Activated T-cell treated with anti-CD3 and anti-CD28 coated beads, Interleukin-2, amount 50 U/mL, for 72 hours (primary cell): ENCODE measurements at places on chromosomes 4 and X. TPM values are rescaled to one million over a fixed set of nuclear protein-coding genes. Genes with fewer than 3 reads are reported as not detected.

Gene AMBN
- not detected for total RNA-seq

Gene DCHS2
- total RNA-seq, result not detected

Gene XG
- total RNA-seq, result not detected

Gene TMEM154
- 22.0 TPM for total RNA-seq

Gene PIR
- 0.46 TPM for total RNA-seq

DNA sequence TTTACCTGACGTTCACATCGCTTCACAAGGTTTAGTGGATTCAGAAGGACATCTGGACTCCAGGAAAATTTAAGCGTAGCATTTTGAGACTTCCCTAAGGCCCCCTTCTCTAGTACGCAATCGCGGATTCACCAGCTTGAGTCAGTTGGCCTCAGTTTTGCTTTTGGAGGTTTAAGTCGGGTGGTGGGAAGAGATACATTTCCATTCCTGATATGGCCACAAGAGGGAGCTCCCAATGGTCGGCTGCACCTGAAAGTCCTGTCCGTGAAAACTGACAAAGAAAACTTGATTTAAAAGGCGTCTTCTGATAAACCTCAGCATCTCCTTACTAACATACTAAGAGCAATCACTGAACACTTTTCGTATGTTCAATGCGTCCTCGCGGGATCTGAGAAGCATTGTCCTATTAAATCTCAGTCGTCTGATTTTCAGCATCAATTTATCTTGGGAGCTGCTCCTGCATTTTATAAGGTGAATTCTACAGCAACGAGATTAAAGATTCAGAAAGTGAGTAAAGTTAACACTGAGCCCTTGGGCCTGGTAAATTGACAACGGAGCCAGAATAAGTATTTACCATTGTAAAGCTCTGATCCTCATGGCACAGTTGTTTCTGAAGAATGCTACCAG is 50.6 kb downstream of the LGI2 start:
- no peaks in the 10 kb centered on the region for H3K36me3 ChIP-seq
- no peak overlapping the region for H3K4me3 ChIP-seq
- H3K27ac ChIP-seq, result no peak overlapping the region
- DNase-seq, result peak; percentile 61
- H3K27me3 ChIP-seq, result peaks cover 31% of the 10 kb centered on the region

DNA sequence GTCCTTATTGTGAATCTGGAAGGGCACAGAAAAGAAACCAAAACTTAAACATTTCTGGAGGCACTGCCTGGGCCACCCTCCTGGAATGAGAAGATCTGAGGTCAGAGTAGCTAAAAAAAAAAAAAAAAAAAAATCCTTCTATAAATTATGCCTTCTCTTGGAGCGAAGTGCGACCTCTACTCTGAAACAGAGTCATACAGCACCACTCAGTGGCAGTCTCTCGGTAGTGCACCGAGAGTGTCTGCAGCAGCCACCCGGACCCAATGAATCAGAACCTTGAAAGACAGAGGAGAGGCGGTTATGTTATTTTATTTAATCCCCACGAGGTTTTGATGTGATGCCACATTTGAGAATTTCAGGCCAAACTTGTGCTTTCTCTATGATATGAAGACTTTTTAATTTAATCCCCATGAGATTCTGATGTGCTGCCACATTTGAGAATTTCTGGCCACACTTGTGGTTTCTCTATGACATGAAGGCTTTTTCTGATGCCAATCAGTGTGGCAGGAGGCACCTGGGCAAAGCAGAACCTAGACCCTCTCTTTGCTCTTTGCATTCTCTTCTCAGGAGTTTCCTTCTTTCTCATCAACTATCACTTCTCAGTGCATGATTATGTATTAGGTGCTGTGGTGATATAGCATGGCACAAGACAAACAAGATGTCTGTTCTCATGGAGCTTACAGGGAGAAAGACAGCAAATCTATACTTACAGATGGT is 5.6 kb upstream of the CT47C1 start:
- H3K27ac ChIP-seq, result no peak overlapping the region
- no peaks in the 10 kb centered on the region for H3K4me1 ChIP-seq
- peak; percentile 52 for DNase-seq
- no peak overlapping the region for H3K4me3 ChIP-seq

- H3K4me3 ChIP-seq, result no peak overlapping the region
- H3K27ac ChIP-seq, result no peak overlapping the region
- no peaks in the 10 kb centered on the region for H3K36me3 ChIP-seq
- no peaks in the 10 kb centered on the region for H3K4me1 ChIP-seq
Observed at GRCh38 chrX:82412858-82413257, 1095.2 kb upstream of the POU3F4 start.

DNA sequence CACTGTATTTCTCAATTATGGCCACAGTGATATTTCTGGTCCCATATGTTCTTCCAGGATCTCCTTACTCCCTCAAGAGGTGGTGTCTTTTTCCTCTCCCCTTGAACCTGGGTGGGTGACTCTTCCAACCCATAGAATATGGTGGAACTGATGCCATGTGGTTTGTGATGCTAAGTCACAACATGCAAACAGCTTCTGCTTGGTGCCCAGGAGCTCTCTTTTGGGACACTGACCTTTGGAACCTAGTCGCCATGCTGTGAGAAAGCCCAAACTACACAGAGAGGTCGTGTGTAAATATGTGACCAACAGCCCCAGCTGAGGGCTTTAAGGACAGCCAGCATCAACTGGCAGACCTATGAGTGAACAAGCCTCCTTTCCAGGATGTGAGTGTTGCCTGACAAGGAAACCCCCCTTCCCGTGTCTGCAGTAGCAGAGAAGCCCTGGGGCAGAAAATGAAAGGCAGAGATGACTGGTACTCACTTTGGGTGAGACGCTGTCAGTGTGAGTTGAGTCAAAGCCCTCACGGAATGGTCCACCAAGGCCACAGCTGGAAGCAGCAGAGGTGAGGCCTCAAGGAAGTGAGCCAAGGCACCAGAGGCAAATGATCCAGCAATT is 223.4 kb downstream of the BCOR start:
- no peaks in the 10 kb centered on the region for H3K36me3 ChIP-seq
- H3K27me3 ChIP-seq, result peaks cover 25% of the 10 kb centered on the region
- peaks cover 62% of the 10 kb centered on the region for H3K4me1 ChIP-seq
- H3K4me3 ChIP-seq, result peak overlapping the region; percentile 79
- peak; percentile 89 for DNase-seq

DNA sequence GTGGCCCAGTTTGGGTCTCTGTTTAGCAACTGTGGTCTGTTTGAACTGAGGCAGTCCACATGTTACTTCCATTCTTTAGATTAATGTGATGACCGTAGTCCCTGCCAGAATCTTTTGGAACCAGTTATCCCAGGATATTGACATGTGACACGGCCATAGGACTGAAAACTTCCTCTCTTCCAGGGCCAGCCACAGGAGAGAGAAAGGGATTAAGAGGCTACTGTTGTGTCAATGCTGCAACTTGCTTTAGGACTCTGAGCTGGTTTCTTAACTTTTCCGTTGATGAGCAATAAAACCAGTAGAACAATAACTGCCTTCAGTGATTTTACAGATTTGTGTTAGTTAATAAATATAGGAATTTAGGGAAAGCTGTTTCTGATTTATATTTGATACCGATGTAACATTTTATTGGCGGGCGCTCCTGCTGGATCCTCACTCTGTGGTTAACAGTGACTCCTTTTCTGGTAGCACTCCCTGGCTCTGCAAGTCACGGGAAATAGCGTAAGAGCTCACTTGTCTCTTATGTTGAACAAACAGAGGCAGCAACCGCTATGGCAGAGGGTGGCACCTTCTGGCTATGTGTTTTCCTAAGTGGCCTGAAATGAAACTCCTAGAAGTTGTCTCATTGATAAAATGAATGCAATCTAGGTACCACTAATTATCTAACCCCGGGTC is 2.5 kb downstream of the TENM3 start:
- no peaks in the 10 kb centered on the region for H3K4me1 ChIP-seq
- DNase-seq, result no peak
- peaks cover 7% of the 10 kb centered on the region for H3K27me3 ChIP-seq

DNA sequence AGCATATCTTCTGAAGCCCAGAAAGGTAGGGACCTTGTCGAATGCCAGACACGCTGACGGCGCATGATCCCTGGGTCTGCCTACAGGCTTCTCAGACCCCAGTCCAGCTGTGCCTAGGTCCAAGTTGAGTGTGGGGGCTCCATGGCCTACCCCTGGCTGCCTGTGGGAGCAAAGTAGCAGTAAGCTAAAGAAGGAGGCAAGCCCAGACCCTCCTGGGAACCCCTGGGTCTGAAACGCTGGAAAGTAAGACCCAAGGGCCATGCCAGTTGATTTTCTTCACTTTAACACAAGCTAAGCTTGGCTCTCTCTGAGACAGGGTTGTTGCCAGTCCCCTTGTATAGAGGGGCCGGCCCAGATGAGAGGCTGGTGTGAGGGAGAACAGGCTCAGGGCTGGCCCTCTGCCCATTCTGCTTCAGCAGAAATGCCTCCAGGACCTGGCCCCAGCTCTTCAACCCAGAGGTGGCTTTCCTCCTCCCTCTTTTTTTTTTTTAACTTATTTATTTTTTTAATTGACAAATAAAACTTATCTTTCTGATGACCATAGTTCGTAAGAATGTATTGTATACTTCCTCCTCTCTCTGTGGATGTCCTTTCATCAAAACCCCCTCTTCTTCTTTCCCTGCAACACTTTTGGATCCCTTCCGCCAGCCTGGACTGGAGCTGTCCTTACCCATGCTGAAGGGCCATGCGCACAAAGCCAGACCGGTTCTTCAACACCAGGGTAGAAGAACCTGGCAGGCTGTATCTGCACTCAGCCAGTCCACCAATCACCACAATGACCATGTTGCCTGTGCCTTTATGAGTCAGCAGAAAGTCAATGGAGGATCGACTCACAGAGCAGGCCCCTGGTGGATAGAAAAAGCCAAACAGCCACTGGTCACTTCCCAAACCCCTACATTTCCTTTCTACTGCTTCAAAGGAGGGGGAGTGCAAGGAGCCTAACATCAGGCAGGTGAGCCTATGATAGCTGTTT is 7.1 kb downstream of the AWAT2 start:
- no peaks in the 10 kb centered on the region for H3K4me1 ChIP-seq
- no peak overlapping the region for H3K27ac ChIP-seq
- no peaks in the 10 kb centered on the region for H3K36me3 ChIP-seq
- H3K4me3 ChIP-seq, result no peak overlapping the region
- no peak for DNase-seq

GRCh38 chr4:82500435-82501153 is 61.2 kb downstream of the TMEM150C start:
- DNase-seq, result no peak
- H3K4me1 ChIP-seq, result no peaks in the 10 kb centered on the region
- H3K27me3 ChIP-seq, result no peaks in the 10 kb centered on the region
- no peak overlapping the region for H3K27ac ChIP-seq
- H3K4me3 ChIP-seq, result no peak overlapping the region
- peaks cover 2% of the 10 kb centered on the region for H3K36me3 ChIP-seq

DNA sequence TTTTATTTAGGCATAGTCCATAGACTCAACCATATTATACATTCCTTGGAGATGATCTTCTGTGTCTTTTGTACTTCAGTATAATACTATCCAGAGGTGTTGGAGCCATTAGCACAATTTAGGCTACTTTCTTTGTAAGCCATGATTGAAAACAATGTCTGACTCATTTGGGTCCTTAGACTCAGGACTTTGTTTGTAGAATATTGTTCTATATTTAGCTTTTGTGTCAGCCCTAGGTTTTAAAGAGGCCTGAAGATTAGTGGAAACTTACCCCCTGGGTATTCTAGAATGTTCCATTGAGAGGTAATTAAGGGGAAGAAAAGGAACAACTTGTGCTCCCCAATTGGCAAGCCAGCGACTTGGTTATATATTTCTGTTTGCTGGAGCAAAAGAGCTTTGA is 145.2 kb upstream of the SCML1 start:
- peaks cover 13% of the 10 kb centered on the region for H3K27me3 ChIP-seq
- no peak for DNase-seq
- H3K4me1 ChIP-seq, result peaks cover 34% of the 10 kb centered on the region
- H3K4me3 ChIP-seq, result peak overlapping the region; percentile 32
- no peaks in the 10 kb centered on the region for H3K36me3 ChIP-seq

DNA sequence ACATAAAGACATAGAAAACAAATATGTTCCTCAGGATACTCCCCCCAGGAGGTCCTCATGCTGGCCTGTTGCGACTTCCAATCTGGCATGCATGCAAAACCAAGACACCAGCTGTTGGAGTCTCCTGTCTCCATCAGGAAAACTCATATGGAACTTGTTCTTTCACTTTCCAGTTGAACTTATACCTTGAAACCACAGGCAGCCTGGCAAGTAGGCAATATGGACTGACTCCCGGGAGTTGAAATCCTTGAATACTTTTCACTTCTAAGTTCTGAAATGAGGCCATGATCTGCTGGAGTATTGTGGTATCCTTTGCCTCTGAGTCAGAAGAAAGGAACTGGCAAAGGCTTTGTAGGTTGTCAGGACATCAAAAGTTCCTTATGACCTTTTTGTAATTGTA is 444.2 kb downstream of the IDS start:
- H3K27ac ChIP-seq, result no peak overlapping the region
- peaks cover 40% of the 10 kb centered on the region for H3K27me3 ChIP-seq
- H3K4me1 ChIP-seq, result no peaks in the 10 kb centered on the region
- DNase-seq, result no peak
- no peak overlapping the region for H3K4me3 ChIP-seq

GRCh38 chr4:86487738-86488348 is 106.3 kb upstream of the PTPN13 start:
- H3K27me3 ChIP-seq, result no peaks in the 10 kb centered on the region
- no peak for DNase-seq
- no peaks in the 10 kb centered on the region for H3K36me3 ChIP-seq
- H3K4me3 ChIP-seq, result no peak overlapping the region
- no peak overlapping the region for H3K27ac ChIP-seq
